Activated gamma-delta T cell (primary cell): ENCODE measurements at places on chromosomes 2 and 18.

GRCh38 chr2:126839796-126840195 lies 58.9 kb upstream of the TEX51 start:
- no peak for DNase-seq

GRCh38 chr2:134234535-134234934 lies 19.3 kb upstream of the MGAT5 start:
- DNase-seq: no peak

- DNase-seq: no peak
Observed at GRCh38 chr2:49567811-49568600, 413.7 kb upstream of the FSHR start.

- DNase-seq: no peak
Observed at GRCh38 chr2:209666296-209666695, 105.3 kb upstream of the UNC80 start.

DNA sequence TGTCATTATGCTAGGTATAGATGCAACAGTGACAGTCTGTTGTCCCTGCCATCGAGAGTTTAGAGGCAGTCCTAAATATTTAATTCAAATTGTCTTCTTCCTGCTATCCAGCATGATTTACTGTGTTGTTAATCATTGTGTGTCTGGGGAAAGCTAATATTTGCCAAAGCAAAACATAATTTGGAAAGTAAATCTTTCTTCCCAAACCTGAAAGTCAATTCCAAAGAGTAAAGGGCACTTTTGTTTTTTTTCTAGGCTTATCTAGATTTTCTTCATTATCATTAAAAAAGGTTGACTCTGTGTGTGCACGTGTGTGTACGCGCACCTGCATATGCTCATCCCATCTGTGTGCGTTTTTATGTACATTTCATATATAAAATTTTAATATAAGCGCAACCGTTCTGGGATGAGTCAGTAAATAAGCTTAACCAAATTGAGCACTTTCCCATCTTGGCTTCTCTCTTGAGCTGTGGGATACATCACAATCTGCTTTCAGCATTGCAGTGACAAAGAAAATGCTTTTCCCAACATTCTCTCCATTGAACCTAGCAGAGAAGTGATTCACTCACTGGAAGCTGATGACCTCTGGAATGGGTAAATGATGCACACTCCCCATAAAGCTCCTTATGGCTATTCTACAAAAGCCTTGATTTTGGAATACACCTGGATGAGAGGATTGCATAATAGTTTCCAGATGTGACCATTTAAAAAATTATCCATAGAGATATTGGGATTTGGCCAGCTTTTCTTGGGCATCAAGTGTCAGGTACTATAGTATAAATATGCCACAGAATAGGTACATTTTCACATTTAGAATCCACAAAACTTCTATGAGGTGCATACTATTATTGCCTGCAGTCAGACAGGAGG lies 488.4 kb downstream of the ADCYAP1 start:
- DNase-seq: no peak

- no peak for DNase-seq
Observed at GRCh38 chr18:79871026-79871390, 73.3 kb downstream of the KCNG2 start.

GRCh38 chr2:950080-950966 lies at the start of gene SNTG2:
Gene SNTG2 (plus strand): TSS chr2:950849. CDS start chr2:950997, 148 bp downstream.
- DNase-seq: peak; percentile 40

DNA sequence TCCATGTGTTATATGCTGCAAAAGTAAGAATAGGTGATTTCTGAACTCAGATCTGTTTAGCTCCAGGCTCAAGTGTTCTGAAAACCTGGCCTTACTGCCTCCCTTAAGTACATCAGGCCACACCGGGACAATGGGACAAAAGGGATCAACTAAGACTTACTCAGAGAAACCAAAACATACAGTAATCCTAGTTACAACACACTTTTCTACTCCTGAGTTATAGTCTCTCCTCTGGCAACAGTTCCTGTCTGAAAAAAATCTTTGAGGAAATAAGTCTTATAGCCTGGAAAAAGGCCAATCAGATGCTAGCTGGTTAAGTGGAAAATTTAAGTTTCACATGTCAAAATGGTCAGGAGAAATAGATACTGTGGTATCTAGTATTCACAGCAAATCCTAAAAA lies 5.6 kb downstream of the METTL5 start:
- no peak for DNase-seq

DNA sequence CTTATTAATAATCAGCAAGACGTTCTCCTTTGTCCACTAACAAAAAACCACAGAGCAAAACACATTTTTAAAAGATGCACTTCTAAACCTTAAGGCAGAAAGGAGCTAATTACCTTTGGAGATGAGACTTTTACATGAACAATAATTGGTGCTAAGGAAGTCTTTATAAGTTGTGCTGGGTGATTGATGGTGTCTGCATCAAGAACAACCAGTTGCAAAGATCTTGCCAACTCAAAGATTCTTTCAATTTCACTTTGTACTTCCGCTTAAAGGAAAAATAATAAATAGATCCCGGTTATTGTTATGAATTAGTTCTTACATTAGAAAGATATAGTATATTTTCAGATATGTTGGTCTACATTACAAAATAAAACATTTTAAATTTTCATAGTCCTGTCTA lies 26.9 kb upstream of the ARL5A start:
- DNase-seq: no peak

DNA sequence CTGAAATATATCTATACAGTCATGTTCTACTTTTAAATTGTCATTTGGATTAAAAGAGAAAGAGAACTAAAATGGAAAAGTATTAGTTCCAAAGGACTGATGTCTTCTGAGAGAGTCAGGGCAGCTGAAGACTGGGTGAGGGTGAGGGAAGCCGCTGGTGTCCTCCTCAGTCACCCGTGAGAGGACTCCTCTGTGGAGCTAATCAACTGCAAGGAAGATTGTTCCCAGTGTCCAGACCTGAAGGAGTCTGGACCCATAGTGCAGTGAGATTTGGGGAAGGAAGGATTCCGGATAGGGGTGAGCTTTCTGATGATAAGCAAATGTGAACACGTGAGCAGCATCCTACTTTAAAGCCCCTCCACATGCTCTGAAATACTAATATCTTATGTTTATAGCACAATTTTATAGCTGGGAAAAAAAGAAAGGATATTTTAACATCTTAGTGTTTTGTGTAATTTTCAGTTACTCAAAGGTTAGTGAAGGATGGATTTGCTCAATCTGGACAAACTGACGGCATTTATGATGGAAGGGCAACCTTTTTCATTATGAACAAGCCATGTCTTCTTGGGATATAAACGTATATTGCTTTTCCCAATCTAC lies 134.5 kb upstream of the TTC39C start:
- no peak for DNase-seq
